T47D (cell line): ENCODE measurements at places on chromosomes 3 and 15.

- peak; percentile 99 for DNase-seq
Observed at GRCh38 chr3:143001369-143002082, at the start of gene U2SURP. TSS of gene U2SURP (plus strand) at chr3:143001570. CDS start at chr3:143001629, 59 bp downstream.

DNA sequence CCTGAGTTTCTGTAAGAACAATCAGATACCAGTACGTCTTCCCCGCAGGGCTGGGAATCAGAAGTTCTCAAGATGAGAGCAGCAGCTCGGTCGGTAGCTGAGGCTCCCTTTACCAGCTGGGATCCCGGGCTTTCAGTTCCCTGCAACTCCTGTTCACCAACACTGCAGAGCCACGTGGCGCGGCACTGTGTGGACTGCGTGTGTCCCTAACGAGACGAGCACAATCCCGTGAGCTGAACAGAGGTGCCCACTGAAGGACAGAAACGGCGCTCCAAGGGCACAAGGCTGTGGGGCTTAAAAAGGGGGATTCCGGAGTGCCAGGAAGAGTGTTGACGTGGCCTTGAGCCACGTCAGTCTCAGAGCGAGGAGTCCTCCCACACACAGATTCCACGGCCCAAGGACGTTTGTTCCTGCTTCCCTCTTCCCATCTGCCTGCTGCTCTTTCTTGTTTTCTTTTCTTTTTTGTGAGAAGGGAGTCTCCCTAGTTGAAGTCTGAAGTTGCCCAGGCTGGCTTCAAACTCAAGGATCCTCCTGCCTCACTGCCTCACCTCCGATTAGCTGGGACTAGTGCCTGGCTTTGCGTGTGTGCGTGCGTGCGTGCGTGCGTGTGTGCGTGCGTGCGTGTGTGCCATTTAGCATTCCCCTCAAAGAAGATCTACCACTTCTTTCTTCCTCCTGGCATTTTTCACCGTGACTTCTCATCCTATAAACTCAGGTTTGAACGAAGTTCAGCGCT lies 37.1 kb upstream of the RPL35A start:
- DNase-seq = no peak

DNA sequence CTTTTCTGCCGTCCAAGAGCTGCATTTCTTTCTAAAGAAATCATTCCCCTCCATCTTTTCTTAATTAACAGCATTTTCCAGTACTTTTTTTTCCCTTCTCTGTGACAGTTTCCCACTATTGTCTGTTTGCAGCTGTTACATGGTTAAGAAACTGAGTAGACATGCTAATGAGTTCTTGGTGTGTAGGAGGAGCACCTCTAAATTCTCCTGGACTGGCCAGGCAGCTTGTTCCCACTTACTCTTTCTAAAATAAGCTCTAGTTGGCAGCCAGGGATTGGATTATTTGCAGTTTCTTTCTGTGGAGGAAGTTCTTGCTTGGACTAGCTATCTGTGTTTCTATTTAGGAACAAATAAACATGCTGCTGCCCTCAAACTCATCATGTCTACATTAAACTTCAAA lies 235.1 kb upstream of the GAP43 start:
- no peak for DNase-seq

DNA sequence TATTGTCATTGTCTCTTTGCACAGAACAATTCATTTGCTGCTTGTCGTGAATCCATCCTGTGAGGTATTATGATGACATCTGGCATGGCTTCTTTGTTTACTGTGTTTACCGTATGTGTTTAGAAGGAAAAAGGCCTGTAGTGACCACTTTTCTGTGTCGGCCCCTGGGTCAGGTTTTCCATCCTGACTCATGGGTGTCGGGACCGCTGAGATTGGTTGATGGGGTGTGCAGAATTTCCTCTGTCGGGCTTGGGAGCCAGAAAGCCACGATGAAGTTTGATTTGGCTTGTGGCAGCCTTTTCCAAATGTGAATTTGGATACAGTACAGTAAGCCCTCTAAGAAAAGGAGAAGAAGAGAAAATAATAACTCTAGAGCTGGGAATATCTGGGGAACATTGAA lies 113.5 kb downstream of the FNDC3B start:
- no peak for DNase-seq

DNA sequence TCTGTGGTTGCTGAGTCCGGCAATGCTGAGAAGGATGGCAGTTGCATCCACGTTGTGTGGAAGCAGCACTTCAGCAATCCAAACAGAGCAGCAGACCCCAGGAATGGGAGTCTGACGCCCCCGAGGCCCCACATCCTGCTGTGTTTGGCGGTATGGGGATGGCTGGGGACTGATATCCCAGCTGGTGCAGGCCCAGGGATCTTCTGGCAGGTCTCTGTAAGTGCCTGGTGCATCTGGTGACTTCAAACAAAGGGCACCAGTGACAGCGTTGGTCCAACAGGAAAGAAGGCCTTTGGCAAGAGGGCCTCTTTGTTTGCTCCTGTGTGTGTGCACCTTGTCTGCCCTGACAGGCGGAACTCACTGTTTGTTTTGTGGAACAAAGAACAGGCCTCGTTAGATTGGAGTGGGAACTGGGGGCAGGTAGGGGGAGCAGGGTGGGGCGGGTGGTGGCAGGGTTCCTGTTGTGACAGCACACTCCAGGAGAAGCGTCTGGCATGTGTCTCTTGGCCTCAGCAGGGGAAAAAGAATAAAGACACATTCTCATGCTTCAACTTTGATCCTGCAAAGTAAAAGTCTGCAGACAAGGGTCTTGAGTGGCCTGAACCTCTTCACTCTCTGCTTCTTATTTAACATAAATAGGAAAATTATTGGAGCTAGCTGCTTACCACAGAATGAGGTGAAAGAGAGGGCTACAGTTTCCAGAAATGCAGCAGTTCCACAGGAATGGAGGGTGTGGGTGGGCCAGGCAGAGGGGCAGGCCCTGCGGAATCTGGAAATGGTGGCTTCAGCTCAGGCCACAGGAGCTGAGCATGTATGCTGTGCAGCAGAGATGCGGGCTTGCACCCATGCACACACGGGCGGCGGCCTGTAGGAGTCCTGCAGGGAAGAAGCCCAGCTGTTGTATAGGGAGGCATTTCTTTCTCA lies 94.5 kb upstream of the MYZAP start:
- peak; percentile 75 for DNase-seq

GRCh38 chr15:85847031-85847430 lies 52.3 kb upstream of the KLHL25 start:
- no peak for DNase-seq

- DNase-seq = no peak
Observed at GRCh38 chr3:94323596-94323995, 260.7 kb downstream of the NSUN3 start.

GRCh38 chr15:59174835-59175831 lies 31.5 kb upstream of the LDHAL6B start:
- DNase-seq = peak; percentile 77

- no peak for DNase-seq
Observed at GRCh38 chr15:33810806-33811205, 157.5 kb upstream of the CHRM5 start.

GRCh38 chr3:69248436-69248835 lies 126.0 kb upstream of the LMOD3 start:
- no peak for DNase-seq

DNA sequence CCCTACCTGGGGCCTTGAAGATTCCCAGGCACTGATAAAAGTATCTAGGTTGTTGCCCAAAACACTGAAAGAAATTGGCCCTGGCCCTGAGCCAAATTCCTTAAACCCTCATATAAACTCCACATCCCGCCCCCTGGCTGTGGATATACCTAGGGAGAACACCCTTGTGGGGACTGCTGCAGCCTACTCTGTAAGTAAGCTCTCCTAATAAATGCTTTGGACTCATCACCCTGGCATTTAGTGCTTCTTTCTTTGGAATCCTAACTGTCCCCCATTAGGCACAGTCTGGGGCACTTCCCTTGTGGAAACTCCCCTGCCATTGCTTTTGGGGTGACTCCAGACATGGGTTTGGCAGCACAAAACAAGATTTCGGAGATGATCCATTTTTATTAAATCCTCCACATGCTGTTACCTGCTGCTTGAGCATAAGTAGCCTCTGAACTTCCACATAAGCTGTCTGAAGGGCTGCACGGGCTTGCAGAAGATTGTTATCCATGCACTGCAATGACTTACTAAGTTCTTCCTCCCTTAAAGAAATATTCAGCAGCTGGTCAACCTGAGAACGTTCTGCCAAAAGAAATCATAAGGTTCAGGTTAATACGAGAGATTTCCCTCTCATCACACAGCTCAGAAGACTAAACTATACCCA lies 46.4 kb downstream of the ZNF106 start:
- peak; percentile 60 for DNase-seq

DNA sequence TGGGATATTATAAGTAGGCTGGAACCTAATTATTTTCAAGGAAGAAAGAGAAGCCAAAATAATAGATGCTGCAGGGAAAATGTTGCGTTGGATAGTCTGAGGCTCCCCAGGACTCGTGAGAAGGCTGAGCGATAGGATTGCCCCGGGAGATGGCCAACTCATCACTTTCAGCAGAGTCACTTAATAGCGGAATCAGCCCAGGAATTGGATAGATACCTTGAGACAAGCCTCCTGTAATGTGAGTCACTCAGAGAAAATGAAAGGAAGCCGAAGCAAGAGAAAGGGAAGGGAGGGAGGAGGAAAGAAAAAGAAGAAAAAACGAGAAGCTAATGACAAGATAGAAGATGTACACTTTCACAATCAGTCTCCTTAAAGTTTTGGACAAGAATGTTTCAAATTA lies 94.3 kb downstream of the SQOR start:
- DNase-seq = no peak

DNA sequence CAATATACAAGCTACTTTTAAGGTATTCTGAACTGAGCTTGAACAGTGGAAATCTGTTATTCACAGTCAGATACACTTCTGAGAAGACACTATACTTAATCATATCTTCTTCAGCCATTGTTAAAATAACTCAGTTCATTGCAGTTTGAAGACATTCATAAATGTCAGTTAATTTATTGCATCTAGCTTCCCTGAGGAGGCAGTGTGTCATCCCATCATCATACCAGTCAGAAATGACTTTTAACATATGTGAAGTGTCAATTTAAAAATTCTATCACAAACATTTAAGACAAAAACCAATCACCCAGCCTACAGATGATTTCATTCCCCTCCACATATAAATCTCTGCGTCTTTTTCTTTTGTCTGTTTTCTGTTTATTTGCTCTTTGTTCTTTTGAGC lies 7.5 kb downstream of the TMEM207 start:
- no peak for DNase-seq
